ENCODE measurements at places on chromosomes 6 and 20.

- DNase-seq, result no peak
Measured at GRCh38 chr6:113879186-113880096, 22.3 kb downstream of the MARCKS start.

DNA sequence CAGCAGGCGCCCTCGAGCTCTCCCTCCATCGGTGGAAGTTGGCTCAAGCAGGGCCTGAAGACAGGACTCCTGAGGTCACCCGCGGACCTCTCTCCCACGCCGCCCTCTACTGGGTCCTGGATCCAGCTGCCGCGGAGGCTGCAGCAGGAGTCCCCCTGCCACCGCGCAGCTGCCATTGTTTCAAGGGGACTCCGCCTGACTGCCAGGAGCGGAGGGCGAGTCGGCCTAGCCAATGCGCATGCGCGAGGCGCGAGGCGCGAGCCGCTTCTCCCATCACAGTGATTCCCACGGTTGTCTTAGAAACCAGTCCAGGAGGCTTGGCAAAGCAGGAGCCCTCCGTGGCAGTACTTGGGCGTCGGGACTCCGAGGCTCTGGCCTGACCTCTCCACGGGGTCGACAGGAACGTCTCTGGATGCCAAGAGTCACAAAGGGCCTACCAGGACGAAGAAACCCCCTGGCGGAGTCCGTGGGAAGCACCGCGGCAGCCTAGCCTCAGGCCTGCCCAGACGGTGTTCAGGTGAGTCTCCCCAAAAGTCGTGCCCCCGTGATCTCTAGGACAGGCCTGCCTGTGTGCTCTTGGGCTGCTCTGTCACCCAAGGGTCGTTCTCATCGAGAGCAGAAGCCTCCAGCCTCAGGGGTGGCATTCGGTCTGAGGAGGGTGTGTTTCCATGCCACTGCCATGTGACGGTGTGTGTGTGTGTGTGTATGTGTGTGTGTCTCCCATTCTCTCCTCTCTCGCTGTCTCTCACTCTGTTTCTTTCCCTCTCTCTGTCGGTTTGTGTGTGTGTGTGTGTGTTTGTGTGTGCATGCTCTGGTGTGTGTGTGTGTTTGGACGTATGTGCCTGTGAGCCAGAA, 290.6 kb upstream of the ZNF337 start:
- no peak for DNase-seq

DNA sequence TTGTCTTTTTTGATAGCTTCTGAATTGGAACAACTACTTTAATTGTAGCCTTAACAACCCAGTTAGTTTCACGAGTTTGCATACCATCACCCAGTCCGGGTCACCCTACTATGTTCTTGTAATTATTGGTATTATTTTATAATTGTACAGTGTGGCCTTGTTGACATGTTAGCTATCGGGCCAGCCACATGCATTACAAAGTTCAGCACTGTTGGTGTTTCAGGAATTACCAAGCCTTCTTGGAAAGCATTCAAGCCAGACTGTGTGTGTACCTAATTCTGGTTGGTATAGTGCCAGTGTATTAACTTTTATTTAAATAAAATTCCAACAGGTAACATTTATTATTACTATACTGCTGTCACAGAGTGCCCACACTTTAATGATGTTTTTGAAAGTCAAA, 150.9 kb downstream of the JARID2 start:
- DNase-seq, result no peak

GRCh38 chr20:63090052-63090451, 83.3 kb upstream of the BHLHE23 start:
- DNase-seq, result no peak

- DNase-seq, result no peak
Measured at GRCh38 chr6:82176616-82177015, 70.9 kb downstream of the IBTK start.

DNA sequence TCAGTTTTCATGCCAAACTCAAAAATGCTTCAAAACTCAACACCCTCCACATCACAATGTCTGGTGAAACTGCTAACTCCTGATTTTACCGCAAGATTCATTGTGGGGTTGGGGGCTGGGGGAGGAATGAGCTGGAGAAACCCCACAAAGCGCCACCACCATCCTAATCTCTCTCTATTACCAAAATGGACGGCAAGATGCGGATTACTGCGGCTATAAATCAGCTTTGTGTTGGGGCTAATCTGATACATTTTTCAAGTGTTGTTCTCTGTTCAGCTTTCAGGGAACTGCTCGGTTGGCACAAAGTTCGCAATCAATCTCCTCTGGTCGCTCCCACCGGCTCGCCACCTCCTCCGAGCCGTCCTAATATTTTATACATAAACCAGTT, 83.7 kb downstream of the TMEM242 start:
- no peak for DNase-seq

DNA sequence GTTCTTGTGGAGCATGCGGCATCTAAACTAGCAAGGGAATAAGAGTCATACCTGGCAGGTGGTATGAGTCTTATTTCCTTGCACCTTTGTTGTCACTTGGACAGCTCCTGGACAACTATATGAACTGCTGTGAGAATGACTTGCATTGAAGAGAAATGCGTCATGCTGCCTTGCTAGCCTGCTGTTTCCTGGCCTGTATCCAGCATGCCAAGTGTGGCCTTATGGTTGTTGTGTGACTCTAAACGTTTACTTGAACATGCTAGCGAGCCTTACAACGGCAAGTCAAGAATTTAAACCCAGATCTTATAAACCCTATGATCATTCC, 90.4 kb downstream of the CEP162 start:
- no peak for DNase-seq

DNA sequence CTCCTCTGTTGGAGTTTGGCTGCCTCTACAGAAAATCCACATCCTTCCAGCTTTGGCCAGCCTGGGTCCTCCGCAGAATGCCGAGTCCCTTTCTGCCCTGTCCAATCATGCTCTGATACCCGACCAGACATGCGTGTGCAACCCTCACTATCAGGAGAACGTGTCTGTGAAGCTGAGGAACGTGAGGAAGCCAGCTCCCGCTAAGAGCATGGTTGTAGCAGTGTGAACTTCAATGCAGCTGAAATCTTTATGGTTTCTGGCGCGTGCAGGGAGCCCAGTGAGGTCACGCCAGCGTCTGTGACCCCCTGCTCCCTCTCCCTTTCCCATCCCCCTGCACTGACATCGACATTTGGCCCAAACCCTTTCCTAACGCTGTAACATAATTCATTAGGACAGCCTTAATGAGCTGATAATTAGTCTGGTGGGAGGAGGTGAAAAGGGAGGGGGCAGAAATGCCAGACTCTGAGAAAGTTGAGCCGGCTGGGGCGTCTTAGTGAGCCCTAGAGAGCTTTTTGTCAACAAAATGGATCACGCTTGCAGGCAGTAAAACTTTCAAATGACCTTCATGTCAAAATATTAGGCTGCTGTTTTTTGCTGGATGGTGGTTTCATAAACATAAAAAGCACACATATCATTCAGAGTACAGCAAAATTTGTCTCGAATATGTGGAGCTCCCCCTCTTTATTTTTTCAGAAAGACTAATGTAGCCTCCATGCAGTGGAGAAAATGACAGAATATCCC, 423.3 kb downstream of the QKI start:
- DNase-seq, result no peak

DNA sequence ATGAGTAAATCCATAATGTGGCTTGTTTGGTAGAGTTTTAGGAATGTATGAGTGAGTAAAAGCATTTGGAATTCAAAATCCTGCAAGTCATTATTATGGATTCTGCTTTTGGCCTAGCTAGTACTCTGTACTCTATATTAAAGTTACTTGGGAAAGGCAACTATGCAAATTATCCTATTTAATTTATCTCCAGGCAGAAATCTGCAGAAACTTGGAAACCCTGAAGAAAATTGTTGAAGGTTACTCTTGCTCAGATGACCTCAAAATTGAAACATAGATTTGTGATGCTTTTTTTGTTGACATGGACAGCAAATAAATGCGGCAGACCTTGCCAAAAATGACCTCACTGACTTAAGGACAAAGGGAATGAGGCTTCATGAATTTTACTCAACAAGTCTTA, 477.1 kb upstream of the EYS start:
- no peak for DNase-seq

DNA sequence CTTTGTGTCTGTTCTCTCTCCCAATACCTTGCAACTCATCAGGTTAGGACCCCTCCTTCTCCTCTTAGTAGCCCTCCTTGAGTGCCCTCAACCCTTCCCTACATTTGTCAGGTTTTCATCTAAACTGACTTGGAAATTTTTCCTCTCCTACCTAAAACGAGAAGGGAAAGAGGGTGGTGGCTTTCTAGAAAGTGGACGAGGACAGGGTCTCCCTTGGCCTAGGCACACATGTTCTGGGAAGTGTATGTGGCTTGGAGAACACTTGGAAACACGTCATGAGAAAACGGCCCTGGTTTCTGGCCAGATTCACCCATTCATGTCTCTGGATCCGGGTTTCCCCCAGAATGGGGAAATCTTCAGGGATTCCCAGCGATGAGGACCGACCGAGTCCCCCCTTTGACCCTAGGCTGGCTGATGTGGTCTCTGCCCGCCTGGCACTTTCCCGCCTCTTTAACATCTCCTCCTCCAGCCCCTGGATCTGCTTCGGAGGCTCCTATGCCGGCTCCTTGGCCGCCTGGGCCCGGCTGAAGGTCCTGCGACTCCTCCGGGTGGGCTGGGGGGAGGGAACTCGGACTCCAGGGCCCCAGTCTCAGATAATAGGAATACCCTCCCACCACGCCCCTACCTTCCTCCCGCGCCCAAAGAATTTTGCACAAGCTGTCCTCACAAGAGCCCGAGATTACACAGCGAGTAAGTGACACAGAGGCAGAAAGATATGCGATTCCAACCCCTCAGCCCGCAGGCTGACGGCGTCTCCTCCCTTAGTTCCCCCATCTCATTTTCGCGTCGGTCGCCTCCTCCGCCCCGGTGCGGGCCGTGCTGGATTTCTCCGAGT, 3.0 kb downstream of the PRSS16 start:
- DNase-seq, result no peak

GRCh38 chr6:95785785-95786184, 208.4 kb downstream of the MANEA start:
- no peak for DNase-seq

DNA sequence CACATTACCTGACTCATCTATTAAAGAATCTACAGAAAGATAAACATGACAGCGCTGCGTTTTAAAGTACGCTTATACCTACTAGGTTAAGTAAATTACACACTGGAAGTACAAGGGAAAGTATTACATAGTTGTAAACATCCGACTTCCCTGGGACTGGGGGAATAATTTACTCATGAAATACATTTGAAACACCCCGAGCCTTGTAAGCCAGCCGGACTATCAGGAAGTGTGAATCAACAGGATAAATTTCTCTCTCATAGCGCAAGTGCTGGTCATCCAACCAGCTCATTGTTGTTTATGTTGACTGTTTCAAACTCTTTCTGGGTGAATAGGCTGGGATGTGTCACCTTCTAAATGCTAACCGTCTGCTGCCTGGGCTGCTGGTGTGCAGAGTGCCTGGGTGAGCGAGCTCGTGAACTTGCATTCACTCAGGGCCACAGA, 4.9 kb downstream of the BMP6 start:
- no peak for DNase-seq

GRCh38 chr6:96777113-96777512, 60.2 kb downstream of the GPR63 start:
- DNase-seq, result no peak

GRCh38 chr20:3820901-3821727, 767 bp downstream of the AP5S1 start:
- peak; percentile 88 for DNase-seq

- DNase-seq, result no peak
Measured at GRCh38 chr6:118625833-118626232, 25.6 kb downstream of the CEP85L start.

GRCh38 chr20:8842525-8842924, 226.4 kb upstream of the PLCB4 start:
- DNase-seq, result no peak

DNA sequence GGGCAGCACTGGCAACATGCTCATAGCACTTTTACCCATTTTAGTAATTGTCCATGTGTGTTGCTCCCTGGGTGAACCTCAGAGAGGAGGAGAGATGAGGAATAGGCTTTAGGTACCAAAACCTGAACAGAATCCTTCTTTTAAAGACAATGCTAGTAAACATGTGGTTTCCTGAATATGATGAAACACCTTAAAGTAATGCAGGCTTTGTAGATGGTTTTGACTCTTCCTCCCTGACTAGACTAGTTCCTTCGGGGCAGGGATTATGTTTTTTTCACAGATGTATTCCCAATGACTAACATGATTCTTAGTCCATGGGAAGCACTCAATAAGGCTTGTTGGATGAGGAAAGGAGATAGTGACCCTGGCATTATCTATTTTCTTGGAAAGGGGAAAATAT, 367.6 kb upstream of the JAG1 start:
- DNase-seq, result no peak

DNA sequence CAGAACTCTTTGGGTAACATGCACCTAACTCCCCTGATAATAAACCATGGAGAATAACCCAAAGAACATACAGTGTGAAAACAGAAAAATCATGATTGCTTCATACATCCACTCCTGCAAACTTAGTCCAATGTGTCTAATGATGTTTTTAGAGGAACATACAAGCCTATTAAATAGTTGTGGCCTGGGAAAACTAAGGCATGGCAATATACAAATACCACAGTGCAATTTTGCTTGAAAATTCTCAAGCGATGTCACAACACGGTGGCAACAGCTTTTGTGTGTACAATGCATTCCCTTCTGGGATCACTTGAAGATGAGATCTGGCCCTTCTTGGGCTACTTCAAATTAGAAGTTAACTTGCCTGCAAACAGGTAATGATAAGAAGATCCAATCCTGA, 16.7 kb downstream of the MAP3K5 start:
- no peak for DNase-seq

DNA sequence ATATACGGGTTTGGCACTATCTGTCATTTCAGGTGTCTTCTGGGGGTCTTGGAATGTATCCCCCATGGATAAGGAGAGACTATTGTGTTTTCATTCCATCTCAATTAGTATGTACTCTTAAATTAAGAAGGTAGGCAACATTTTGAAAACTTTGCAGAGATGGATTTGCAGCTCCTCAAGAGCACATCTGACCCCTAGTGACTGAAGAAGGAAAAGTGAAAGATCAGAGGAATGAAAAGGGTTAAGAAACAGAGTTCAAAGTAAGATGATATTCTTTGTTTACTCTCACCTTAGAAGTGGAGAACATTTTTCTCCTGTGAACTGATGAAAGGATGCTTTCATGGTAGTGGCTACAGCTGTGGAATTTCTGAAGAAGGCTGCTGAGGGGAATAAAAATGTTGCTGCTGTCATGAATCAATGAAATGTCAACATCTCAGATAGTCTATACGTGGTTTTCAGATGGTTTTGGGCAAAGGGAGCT, 41.5 kb downstream of the SH3BGRL2 start:
- DNase-seq, result no peak

GRCh38 chr20:56702931-56703840, 74.1 kb downstream of the TFAP2C start:
- DNase-seq, result no peak

GRCh38 chr6:75145976-75146375, 59.9 kb downstream of the COL12A1 start:
- DNase-seq, result no peak

Measured in vagina (tissue), 2 donors.